Retina (tissue), 1 donor: ENCODE measurements at places on chromosomes 6 and 20.
A peak's percentile ranks its signal among the peaks of the same experiment; 100 is the strongest.

DNA sequence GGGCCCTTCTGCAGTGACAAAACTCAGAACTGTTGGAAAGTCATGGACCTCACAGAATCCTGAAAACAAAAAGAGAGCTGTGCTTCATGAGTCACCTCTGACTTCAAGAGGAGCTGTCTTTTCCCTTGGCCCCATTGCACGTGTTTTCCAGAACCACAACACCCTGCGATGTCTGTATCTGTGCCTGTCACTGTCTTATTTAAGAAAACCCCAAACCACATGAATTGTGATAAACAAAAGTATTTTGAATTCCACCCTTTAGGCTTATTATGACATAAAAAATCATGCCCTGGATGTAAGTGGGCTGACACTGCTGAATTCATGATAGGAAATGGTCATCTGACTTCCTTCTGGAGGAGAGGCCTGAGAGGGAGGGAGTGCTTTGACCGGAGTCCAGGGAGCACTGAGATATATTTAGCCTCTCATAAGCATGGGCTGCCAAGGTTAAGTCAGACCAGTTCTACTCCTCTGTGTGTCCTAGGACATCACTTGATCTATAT lies 96.4 kb upstream of the DUSP22 start:
- no peak for DNase-seq

- no peak for DNase-seq
These were observed 45.8 kb upstream of the ARID1B start for GRCh38 chr6:156731396-156731795.

DNA sequence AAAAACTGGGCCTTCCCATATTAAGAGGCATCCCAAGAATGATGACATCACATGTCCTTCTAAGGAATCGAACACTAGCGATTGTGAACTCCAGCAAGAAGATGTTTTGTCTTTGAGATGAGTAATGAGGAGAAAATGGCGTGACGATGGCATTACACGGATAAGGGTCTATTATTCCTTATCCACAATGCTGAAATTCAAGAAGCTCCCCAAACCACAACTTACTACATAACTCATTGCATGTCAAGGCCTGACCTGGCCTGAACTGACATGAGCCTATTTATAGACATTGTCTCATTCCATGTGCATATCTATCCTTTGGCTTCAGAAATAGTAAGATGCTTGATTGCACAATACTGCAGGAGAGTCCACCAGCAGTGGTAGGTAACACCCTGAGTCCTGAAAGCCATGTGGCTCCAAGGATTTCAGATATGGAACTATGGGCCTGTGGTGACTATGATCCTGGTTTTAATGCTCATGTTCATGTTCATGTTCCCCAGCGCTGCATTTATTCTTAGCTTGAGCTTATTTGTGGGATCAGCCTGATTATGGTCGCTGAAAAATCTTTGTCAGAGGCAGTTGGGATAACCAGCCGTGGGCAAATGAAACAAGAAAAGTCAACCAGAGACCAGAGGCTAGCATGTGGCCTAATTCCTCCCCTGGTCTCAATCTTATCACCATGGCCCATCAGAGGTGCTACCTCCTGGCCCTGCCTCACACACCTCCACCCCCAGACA lies 183.2 kb upstream of the JARID2 start:
- DNase-seq: no peak

- no peak for DNase-seq
These were observed 267.3 kb downstream of the TFAP2C start for GRCh38 chr20:56896447-56896846.

GRCh38 chr6:132143258-132143657 lies 192.1 kb upstream of the CCN2 start:
- DNase-seq: no peak

DNA sequence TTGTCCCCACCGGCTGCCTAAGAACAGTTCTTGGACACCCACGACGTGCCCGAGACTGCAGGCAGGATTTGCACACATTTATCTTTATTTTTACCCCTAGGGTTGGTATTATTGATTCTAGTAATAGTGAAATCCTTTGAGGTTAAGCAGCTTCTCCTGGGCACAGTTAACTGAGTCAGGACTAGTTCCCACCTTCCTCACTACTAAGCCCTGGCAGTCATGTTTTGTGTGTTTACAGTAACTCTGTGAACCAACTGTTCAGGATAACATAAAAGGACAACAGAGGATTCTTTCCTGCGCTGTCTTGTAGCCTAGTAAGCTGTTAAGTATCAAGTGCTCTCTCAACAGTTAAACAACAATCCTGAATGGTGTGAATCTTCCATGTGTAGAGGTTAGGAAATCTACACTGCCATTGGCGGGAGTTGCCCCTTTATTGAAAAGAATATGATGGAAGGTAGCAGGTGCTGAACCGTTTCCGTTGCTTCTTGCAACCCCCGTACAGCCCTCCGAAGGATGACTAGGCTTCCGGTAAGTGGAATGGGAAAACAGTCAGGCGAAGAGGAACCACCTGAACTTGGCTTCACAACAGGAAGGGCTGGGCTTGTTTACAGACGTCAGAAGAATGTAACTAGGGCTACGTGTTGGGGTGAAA lies 979 bp upstream of the SOD2 start:
- no peak for DNase-seq

GRCh38 chr20:51174536-51174935 lies 151.6 kb upstream of the KCNG1 start:
- no peak for DNase-seq

GRCh38 chr6:108118359-108118724 lies 43.8 kb upstream of the OSTM1 start:
- no peak for DNase-seq

DNA sequence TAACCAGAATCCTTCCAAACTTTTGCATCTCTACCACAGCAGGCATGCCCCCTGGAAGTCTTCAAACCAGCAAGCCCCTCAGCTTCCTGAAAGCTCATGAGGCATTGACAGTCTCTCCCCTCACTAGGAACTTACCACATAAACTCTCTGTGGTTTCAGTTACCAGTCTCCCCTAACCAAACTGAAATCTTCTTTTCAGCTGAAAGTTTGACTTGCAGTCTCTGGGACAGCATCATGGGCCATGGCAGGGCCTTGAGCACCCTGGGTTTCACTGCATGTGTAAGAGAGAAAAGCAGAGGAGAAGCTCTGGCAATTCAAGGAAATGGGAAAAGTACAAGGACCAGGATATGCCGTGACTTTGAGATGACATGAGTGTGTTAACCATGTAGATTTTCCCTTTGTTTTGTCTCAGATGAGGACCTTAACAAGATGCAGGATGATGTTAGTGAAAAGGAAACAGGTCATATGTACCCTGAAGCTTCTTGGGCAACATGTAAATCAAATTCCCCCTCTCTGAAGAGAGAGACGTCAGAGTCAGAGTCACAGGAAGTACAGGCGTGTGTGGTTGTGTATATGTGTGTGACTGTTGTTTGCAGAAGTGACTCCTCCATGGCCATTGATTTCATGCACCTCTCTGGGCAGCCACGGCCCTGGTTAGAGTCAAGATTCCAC lies 106.3 kb downstream of the TNFRSF21 start:
- DNase-seq: no peak

- DNase-seq: no peak
These were observed 17.6 kb upstream of the PKHD1 start for GRCh38 chr6:52104979-52105378.

GRCh38 chr6:89862273-89862672 lies 32.0 kb upstream of the GJA10 start:
- DNase-seq: no peak

DNA sequence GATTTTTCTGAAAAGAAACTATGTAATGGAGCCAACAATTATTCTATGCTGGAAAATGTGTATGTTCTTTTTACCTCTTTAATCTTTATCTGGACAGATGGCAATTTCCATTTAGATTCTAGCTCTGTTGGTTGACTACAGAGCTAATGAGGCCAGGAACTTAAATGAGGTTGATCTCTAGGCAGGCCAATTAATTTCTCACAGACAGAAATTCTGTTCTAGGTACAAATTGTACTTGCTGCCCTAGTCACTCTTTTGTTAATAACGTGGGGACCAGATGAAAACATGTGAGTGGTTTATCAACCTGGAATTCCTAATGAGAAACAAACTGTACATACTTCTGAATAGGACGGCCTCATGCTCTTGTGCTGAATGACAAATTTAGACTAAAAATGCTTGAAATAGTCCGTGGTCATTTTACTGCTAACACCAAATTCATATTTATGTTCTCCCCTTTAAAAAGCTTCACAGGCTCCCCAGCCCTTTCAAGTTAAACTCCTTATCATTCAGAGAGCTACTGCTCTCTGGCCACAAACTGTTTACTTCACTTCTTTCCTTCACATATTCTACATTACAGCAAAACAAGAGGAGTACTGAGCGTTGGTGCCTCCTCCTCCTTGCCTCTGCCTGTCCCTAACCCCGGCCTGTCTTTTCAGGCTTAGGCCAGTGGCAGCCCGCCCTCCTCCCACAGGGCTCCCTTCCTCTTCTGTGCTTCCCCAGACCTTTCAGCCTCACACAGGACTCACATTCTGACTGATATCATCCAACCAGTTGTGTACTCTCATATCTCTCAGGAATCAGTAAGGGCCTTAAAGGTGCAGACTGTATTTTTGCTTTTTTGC lies 41.4 kb downstream of the DTNBP1 start:
- peak; percentile 37 for DNase-seq

- no peak for DNase-seq
These were observed 3.8 kb downstream of the RIPOR2 start for GRCh38 chr6:24931718-24932691.

- no peak for DNase-seq
These were observed 111.4 kb upstream of the EMILIN3 start for GRCh38 chr20:41478026-41478425.

DNA sequence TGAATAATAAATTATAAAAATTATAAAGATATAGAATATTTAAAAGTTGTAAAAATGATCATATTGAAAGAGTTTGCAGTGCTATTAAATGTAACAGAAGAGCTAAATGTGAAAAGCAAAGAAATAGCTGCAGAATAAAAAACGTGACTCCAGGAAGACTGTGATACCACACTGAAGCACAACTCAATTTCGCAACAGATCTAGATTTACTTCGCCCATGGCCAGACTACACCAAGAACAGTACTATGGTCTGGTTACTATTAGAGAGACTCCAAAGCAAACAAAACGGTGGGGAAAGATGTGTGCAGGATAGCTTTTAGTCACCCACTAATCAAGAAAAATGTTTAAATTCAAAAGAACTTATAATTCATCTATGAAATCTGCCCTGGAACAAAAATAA lies 1.9 kb downstream of the CHD6 start:
- no peak for DNase-seq

DNA sequence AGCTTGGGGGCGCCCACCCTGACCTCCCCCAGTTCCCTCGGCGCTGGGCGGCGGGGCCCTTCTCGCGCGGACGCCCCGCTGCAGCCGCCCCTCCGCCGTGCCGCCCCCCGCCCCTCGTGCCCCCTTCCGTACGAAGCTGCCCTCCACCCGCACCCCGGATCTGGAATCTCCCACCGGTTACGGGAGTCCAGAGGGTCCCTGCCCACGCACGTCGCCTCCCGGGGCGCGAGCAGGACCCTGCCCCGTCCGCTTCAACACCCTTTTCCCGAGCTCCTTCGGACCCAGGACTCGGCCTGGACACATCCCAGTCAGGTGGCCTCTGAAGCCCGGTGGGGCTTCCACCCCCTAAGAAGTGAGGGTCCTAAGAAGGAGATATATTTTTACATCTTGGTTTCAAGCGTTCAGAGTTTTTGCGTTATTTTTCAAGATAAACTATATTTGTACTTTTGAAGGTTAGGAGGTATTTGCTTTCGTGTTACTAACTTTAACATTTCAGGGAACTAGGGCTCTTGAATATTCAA lies 506 bp downstream of the ARFGAP1 start:
- DNase-seq: no peak

DNA sequence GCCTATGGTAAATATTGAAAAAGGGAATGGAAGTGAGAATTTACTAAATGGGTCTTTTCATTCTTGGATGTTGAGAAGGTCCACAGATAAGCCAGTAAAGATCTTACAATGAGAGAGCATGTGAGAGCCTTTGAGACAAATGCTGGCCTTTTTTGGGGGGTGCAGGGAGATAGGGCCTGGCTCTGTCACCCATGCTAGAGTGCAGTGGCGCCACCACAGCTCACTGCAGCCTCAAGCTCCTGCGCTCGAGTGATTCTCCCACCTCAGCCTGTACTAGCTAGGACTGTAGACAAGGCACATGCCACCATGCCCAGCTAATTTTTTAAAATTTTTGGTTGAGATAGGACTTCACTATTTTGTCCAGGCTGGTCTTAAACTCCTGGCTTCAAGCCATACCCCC lies 63.2 kb upstream of the TMEM181 start:
- DNase-seq: no peak

- DNase-seq: no peak
These were observed 222.8 kb downstream of the KIF16B start for GRCh38 chr20:16350465-16350864.

DNA sequence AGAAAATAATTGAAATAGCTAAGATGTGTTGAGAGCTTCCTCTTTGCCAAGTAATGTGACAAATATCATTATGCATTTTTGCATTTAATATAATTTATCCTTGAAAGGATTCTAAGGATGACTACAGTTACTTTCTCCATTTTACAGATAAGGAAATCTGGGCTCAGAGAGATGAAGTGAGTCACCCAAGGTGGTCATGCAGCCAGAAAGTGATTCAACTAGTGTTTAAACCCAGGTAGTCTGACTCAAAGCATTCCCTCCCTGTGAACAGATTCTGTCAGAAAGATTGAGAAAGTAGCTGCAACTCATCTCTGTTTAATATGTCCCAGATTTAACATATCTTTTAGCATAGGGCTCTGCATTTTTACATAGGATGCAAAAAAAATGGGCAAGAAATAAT lies 28.1 kb downstream of the NRSN1 start:
- DNase-seq: no peak

DNA sequence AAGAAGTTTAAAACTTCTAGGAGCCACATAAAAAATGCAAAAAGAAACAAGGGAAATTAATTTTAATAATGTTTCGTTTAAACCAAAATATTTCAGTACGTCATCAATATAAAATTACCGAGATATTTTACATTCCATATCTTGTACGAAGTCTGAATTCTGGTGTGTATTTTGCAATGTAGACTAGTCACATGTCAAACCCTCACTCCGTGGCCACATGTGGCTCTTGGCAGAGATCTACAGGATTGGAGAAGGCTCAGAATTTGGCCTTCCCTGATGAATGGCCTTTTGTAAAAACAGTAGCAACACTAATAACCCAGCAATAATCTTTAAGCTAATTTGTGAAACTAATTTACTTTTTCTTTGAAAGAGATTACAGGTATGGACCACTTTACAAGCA lies 217.1 kb downstream of the PRL start:
- no peak for DNase-seq

- DNase-seq: no peak
These were observed 35.2 kb downstream of the SAMD3 start for GRCh38 chr6:130187335-130188206.
